Femur (tissue), 1 donor: ENCODE measurements at places on chromosomes 13 and 19.
A peak's percentile ranks its signal among the peaks of the same experiment; 100 is the strongest.

DNA sequence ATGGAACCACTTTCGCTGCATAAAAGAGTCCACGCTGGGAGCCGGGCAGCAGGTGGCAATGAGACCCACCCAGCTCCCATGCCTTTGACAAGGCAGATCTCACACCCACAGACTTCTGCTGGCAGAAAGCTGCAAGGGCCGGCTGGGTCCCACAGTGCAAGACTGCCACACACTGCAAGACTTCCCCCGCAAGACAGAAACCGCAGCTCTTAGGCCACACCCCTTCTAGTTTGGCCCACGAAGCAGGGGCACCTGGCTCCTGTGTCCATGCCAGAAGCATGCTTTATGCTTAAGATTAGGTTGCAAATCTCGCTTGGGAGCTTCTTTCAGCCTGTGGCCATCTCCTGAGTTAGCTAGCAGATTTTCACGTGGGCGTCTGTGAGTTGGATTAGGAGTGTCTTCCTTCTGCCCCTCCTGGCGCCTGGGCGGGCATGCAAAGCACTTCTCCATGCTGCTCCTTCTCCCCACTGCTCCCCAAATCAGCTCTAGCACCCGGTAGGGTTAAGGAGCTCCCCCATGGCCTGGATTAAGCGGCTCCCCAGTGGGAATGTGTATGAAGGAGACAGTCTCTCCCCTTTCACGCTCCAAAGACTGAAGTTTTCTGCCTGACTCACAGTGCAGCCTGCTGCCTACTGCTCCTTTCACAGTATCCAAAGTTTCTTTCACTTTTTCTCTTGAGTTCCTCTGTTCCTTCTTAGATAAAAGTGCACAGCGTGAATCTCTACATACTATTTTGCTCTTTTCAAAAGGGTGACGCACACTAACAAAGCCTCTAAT is 17.7 kb downstream of the GPC6 start:
- DNase-seq = peak; percentile 34

GRCh38 chr19:8261881-8262280 is 46.3 kb downstream of the CD320 start:
- DNase-seq = no peak

GRCh38 chr19:51203916-51204315 is 21.0 kb upstream of the CD33 start:
- DNase-seq = no peak

DNA sequence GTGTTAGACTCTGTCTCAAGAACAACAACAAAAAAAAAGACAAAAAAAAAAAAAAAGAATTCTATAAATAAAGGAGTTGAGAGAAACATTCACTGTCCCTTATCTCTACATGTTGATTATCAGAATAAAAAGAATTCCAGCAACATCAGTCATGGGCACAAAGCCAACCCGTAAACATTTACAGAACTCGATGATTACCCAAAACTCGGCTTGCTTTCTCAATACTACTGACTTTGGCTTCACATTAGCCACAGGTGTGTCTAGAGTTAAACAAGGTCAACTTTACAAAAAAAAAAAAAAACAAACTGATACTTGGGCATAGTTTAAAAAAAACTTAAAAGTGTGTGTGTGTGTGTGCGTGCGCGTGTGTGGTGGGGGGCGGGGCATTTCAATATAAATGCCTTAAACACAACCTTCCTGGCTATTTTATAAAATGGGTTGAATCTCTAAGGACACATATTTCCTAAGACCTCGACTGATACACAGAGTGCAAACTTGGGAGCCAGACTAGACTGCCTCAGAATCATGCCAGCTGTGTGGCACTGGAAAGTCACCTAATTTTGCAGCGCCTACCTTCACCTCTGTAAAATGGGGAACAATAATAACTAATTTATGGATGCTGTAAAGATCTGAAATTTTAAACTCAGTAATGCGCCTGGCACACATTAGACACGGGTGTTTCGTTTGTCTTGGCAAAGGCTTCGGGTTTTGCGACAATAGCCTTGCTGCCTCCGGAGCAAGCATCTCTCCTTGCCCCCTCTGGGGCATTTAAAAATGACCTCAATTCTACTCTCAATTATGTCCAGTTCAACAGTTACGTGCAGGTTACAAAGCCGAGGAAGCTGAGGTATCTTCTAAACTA is 922 bp downstream of the EBPL start:
- DNase-seq = peak; percentile 27

- peak; percentile 52 for DNase-seq
These were observed 463 bp upstream of the TSC22D1 start for GRCh38 chr13:44576351-44577235.

DNA sequence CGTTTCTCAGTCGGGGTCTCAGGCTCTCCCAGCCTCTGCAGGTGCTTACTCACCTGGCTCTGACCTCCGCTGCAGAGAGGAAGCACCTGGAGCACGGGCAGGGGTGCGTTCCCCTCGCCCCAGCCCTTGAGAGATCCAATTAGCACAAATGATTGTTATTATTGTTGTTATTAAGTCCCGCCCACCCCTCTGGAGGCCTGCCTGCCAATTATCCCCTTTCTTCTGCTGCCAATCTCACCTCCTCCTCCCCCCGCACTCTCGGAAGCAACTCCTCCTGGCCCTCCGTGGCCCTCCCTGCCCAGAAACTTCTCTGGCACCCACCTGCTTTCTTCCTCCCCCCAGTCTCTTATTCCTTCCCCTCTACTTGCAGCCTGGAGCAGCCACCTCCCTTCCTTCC is 8.8 kb downstream of the ZNF787 start:
- DNase-seq = no peak

GRCh38 chr13:46179491-46179908 is 2.5 kb downstream of the LCP1 start:
- DNase-seq = peak; percentile 52

DNA sequence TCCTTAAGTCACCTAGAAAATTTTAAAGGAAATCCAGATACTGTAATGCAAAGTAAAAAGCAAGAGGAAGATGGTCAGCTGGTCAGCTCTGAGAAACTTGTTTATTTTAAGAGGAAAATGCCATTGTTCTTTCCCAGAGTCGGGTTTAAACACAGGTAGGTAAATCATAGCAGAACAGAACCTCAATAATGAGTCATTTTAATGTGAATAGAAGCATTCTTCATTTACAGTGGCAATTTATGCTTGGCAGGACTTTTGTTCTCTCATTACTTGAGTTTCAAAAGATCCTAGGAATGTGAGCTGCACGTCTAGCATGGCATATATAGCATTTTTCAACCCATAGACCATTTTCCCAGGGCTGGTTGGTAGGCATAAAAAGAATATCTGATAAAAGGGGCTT is 132.3 kb downstream of the LIG4 start:
- no peak for DNase-seq

DNA sequence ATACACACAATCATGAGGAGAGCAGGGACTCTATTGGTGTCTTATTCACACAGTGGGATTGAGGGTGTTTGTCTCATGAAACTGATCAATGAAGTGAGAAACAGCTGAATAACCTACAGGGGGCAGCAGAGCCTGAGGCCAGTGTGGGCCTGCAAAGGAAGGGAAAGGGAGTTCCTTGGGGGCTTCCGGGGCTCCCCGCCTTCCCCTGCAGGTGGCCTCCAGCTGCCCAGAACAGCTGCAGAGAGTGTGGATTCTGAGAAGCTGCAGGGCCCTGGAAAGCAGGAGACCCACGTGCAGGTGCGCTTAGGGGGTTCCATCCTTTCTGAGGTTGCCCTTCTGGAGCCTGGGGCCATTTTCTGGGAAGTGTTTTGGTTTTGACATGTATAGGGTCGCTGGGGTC is 20.1 kb downstream of the ZNF763 start:
- no peak for DNase-seq

GRCh38 chr19:8396563-8397203 is 6.5 kb downstream of the RAB11B start:
- DNase-seq = peak; percentile 64

GRCh38 chr19:15934332-15935078 is at the start of gene CYP4F11:
CYP4F11 (minus strand) TSS chr19:15934529; CDS start chr19:15934408, 121 bp downstream.
- no peak for DNase-seq

DNA sequence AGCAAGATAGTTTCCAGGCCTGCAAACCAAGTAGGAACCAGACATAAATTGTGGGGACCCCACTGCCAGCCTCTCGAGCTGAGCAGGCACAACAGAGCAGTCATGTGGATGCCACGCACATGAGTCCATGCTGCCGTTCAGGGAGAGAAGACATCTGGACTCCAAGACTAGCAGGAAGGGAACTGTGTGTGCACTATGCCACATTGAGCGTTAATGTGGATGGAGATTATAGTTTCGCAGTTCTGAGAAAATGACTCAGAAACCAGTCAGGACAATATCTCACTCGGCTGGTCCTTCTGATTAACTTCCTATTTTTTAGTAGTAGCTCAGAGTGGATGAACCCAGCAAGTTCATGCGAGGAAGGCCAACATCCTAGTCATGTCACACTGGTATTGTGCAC is 124.9 kb downstream of the CRYL1 start:
- DNase-seq = no peak

GRCh38 chr19:56253737-56254136 is 18.8 kb upstream of the EDDM13 start:
- DNase-seq = no peak

DNA sequence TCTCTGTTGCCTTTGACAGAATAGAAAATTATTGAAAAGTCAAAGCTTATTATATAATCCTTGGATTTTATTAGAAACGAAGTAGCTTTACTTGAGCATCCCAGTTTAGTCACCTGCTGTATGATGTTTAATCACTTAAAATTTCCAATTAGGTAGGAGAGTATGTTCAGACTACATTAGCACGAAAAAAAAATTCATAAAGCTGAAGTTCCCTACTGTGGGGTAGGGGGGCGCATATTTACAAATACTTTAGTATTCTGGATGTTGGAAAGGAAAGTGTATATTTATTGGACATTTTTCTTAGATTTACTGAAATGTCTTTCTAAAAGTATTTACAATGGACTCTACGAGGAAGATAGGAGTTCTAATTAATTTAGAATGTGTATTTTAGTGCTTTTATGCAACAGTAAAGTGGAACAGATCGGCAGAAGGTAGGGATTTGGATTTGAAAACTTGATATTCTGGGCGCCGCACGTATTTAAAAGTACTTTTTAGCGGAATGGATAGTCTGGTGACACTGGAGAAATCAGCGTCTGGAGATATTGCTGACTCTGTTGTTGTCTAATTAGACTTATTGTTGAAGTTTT is 1.9 kb downstream of the CDK8 start:
- DNase-seq = no peak

GRCh38 chr13:66021846-66022245 is 1208.3 kb downstream of the PCDH9 start:
- no peak for DNase-seq

DNA sequence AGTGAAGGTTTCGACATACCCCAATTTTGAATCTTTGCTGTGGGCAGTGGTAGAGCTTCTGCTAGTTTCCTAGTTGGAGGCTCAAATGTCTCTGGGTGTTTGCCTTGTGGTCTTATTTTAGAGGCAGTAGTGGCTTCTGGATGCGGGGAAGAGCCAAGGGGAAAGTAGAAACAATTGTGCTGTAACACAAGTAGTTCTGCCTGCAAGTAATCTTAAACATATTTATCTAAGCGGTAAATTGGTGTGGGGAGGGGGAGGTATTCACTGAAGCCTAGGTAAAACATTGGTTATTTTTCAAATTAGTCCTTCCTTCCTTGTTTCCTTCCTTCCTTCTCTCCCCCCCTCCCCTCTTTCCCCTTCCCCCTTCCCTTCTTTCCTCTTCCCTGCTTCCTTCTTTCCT is at the start of gene PCDH20:
TSS of gene PCDH20 (minus strand) at position 101 of the 400 bp plus-strand sequence. CDS start 691 bp downstream, outside the sequence.
- DNase-seq = no peak

- DNase-seq = no peak
These were observed 89.6 kb upstream of the SLC15A1 start for GRCh38 chr13:98842070-98842469.

DNA sequence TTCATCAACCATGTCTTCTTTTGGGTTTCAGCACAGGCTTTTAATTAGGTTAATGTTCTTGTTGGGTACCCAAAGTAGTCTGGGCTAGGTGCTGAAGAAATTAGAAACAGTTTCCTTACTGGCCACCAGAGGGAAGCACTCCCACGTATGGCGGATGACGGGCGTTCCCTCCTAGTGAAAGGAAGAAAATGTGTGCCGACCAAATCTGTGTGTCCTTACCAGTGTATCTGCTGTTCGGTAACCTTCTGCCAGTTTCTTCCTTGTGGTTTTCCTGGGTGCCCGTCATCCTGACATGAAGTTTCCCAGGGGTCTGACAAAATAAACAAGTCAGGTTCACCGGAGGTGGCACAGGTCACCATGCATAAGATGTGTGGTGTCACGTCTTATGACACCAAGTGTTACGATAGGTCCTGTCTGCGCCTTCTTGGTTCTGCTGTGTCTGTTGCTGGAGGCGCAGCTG is 6.0 kb upstream of the WDR88 start:
- peak; percentile 54 for DNase-seq

DNA sequence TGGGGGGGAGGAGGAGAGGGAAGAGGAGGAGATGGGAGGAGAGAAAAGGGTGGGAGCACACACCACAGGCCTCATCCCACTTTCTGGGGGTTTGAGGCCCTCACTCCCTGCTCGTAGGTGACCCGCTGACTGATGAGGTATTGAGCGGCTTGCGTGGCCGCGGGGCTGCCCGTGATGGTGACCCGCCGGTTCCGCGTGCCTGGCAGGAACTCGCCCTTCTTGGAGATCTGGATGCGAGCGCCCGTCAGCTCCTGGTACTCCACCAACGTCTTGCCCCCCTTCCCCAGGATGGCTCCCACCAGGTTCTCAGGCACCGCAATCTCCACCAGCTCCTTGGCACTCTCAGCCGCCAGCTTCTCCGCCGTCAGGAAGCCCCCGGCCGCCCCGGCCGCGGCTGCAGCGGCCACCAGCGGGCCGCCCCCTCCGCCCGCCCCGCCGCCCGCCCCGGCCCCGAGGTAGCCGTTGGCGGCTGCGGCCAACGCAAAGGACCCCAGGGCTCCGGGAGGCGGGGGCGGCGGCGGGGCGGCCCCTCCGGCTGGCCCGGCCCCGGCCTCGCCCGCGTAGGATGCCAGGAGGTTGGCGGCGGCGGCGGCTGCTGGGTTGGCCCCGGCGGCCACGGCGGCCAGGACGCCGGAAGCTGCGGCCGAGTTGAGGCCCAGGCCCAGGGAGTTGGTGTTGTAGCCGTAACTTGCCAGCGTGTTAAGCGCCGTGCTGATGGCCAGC is 25.4 kb upstream of the NANOS2 start:
- DNase-seq = no peak

GRCh38 chr19:48354332-48354992 is 9.3 kb downstream of the TMEM143 start:
- DNase-seq = no peak

DNA sequence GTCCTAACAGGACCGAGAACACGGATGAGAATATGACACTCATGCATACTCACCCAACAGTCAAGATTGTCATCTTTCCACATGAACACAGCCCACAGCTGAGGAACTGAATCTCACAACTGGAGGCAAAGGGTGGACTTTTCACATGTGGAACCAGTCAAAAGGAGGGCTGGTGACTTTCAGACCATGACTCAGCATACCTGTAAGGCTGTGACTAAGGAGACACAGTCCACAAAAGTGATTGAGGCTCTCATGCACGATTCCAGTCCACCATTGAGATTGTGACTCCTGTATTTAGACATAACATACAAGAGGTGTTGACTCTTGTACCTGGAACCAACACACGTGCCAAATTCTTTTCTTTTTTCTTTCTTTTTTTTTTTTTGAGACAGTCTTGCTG is 40.0 kb downstream of the ZNF729 start:
- no peak for DNase-seq

- DNase-seq = no peak
These were observed 581.3 kb downstream of the DACH1 start for GRCh38 chr13:71285700-71286099.

GRCh38 chr13:74036373-74036772 is 97.8 kb downstream of the KLF12 start:
- DNase-seq = no peak

- no peak for DNase-seq
These were observed 16.2 kb downstream of the KCTD4 start for GRCh38 chr13:45184693-45185092.

- DNase-seq = no peak
These were observed 1971.4 kb downstream of the OLFM4 start for GRCh38 chr13:55000043-55000442.
